Fibroblast of lung (primary cell): ENCODE measurements at places on chromosomes 4 and X.

DNA sequence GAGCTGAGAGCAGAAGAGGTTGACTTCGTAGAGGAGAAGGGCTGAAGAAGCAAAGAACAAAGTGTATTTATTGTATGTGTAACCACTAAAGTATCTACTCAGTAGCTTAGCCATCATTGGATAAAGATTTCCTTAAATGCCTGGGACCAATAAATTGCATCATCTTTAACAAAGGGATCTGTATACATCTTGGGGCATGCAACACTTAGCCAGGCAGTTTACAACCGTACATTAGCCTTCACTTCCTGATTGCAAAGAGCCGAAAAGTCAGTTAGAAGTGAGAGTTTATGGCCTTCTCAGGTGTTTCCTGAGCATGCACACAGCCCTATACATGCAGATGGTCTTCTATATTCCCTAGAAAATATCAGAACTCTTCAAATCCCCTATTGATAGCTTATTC is 68.0 kb upstream of the MAGED1 start:
- H3K4me1 ChIP-seq, result no peaks in the 10 kb centered on the region
- no peak overlapping the region for H3K4me3 ChIP-seq
- no peaks in the 10 kb centered on the region for H3K36me3 ChIP-seq
- peak; percentile 26 for DNase-seq
- H3K27ac ChIP-seq, result no peak overlapping the region

- no peak overlapping the region for H3K4me3 ChIP-seq
- H3K27ac ChIP-seq, result no peak overlapping the region
- H3K36me3 ChIP-seq, result peaks cover 2% of the 10 kb centered on the region
- no peaks in the 10 kb centered on the region for H3K27me3 ChIP-seq
- DNase-seq, result no peak
- no peaks in the 10 kb centered on the region for H3K4me1 ChIP-seq
These were observed 139.3 kb downstream of the PDE5A start for GRCh38 chr4:119489305-119489704.

GRCh38 chr4:152680988-152681603 is 1.3 kb upstream of the TMEM154 start:
- peaks cover 3% of the 10 kb centered on the region for H3K4me1 ChIP-seq
- H3K36me3 ChIP-seq, result no peaks in the 10 kb centered on the region
- no peak overlapping the region for H3K4me3 ChIP-seq
- DNase-seq, result peak; percentile 95

DNA sequence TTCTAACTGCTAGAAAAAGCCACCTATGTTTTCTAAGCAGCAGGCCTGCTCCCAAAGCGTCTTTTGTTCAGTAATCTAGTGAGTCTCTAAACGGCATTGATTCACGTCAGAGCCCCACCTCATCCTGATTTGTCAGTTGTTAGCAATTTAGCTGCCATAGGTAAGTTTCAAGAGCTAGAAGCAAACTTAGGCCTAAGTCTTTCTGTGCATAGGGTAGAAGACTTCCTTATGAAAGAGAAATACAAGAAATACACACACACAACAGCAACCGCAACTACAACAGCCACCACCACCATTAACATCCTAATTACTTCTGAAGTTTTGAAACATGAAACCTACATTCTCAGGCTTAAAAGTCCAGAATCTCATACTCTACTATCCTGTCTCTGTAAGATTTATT is 531.1 kb upstream of the SPANXN1 start:
- no peak overlapping the region for H3K4me3 ChIP-seq
- no peak for DNase-seq
- no peak overlapping the region for H3K27ac ChIP-seq
- H3K27me3 ChIP-seq, result no peaks in the 10 kb centered on the region
- no peaks in the 10 kb centered on the region for H3K4me1 ChIP-seq

DNA sequence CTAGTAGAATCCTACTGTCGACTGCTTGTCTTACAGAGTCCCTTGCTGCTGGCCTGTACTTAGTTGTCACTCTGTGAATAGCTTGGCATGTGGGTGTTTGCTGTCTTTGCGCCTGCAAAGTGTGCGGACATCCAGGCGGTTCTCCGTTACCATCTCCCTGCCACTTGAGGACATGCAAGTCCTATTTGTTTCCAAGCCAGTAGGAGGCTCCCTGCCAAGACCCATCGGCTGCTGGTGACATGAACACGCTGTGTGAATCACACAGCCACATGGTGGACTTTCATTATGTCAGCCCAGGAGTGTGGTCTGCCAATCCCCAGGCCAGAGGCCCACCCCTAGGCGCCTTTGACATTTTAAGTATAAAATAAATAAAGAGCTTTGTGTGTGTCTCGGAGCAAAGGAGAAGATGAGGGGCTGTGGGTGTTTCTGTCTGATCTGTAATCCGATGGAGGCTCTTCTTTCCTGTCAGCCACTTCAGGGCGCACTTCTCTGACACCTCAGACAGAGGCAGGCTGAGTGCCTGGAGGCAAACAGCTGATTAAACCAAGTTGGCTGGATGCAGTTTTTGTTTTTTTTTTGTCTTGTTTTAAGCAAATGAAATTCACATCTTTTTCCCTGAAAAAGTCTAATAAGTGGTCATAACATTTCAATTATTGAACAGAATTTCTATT is 51.5 kb downstream of the ALPK1 start:
- DNase-seq, result peak; percentile 89
- H3K27ac ChIP-seq, result no peak overlapping the region
- no peak overlapping the region for H3K4me3 ChIP-seq
- H3K36me3 ChIP-seq, result no peaks in the 10 kb centered on the region
- no peaks in the 10 kb centered on the region for H3K27me3 ChIP-seq

- H3K4me1 ChIP-seq, result no peaks in the 10 kb centered on the region
- H3K27ac ChIP-seq, result no peak overlapping the region
- H3K27me3 ChIP-seq, result no peaks in the 10 kb centered on the region
- DNase-seq, result peak; percentile 14
These were observed 74.4 kb upstream of the DDX3X start for GRCh38 chrX:41259516-41259915.

DNA sequence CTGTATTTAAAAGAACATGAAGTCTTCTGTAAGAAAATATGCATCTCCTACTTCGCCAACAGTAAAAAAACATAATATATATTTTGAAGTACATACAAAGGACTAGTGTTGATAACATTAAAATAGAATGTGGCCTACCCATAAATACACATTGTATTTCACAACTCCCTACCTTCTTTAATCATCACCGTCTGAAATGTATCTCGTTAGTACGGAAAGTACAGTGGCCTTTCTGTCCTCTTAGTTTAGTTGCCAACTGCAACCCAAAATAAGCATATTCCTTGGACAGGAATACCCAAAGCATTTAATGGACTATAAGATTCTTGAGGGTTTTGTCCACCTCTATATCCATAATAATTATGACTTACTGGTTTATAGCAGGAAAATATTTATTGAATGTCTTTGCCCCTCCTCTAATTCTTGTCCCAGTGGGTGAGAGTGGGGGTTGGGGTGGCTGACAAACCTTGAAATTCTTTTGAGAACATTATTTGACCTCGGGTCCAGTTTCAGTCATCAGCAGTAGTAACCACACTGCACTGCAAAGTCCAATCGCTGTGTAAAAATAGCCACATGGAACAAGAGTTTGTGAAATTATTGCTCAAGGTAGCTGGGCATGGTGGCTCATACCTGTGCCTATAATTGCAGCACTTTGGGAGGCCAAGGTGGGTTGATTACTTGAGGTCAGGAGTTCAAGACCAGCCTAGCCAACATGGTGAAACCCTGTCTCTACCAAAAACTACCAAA is 474.5 kb downstream of the KLHL13 start:
- H3K27ac ChIP-seq, result no peak overlapping the region
- no peaks in the 10 kb centered on the region for H3K27me3 ChIP-seq
- no peaks in the 10 kb centered on the region for H3K36me3 ChIP-seq
- H3K4me3 ChIP-seq, result no peak overlapping the region
- DNase-seq, result no peak
- H3K4me1 ChIP-seq, result no peaks in the 10 kb centered on the region
